ENCODE measurements at places on chromosomes 13 and 19.

DNA sequence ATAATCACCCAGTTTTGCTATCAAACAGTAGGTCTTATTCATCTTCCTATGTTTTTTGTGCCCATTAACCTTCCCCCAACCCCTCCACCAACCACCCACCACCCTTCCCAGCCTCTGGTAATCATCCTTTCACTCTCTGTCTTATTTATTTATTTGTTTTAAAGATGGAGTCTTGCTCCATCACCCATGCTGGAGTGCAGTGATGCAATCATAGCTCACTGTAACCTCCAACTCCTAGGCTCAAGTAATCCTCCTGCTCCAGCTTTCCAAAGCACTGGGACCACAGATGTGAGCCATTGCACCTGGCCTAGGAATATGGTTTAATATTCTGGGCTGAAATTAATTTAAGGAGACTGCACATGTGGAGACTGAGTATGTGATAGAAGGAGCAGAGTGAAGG is 527.0 kb downstream of the GPC6 start:
- DNase-seq, result no peak

DNA sequence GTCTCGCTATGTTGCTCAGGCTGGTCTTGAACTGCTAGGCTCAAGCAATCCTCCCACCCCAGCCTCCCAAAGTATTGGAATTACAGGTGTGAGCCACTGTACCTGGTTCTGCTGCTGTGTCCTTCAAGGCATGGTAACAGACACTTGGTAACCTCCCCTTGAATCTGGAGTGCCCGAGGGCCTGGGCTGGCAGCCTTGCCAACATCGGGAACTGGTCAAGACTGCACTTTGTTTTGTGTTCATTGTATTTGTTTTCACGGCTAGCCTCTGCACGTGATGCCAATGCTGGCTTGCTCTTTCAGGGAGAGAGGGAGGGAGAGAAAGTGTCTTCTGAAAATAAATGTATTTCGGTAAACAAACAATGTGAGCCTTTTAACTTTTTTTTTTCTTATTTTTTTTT is 12.0 kb downstream of the CERS4 start:
- peak; percentile 1 for DNase-seq

GRCh38 chr13:28258417-28258816 is 120.1 kb downstream of the PAN3 start:
- no peak for DNase-seq

- peak; percentile 15 for DNase-seq
Observed at GRCh38 chr19:16524991-16525734, 17.1 kb downstream of the CHERP start.

- no peak for DNase-seq
Observed at GRCh38 chr13:77833331-77833863, 85.2 kb downstream of the EDNRB start.
